ENCODE measurements at places on chromosomes 1 and 21. TPM values are rescaled to one million over a fixed set of nuclear protein-coding genes. Genes with fewer than 3 reads are reported as not detected.

- no peak for DNase-seq
These were observed 48.4 kb downstream of the MAGI3 start for GRCh38 chr1:113438505-113439276.

Gene MCL1
- total RNA-seq = 186 TPM

Gene DPT
- not detected for total RNA-seq

Gene TSSK3
- total RNA-seq = 0.88 TPM

Gene ZNF648
- total RNA-seq = not detected

DNA sequence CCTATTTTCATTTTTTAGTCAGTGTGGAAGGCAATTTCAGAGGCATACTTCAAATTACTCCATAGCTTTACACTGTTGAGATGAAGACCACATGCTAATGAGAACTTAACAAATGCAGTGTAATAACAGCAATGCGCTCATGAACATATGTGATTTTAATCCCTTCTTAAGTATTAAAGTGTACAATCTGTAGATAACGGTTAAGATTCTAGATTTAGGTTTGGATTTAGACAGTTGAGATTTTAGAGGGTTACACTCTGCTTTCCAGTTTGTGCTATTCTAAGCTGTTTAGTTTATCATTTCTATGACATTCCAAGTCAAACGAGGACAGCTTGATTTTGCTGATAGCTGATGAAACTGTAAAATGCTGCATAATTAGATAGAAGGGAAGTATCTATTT lies 257.8 kb upstream of the CHRM3 start:
- no peak for DNase-seq

DNA sequence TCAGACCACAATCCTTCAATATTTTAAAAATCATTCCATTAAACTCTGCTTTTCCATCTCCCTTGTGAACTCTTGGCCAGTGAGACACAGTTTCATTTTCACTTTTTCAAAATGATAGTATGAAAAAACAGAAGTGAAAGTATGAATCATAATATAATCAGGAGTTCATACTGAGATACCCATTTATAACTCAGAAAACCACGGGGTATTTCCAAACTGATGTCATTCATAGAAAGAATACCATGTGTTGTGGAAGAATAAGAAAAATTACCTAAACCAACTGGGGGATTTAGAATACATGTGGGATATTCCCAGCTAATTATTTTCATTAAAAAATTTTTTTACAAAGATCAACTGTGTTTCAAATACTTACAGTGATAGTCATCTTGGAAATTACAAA lies 149.9 kb downstream of the MRPL39 start:
- peak; percentile 74 for DNase-seq

GRCh38 chr1:163337631-163338030 lies 15.9 kb downstream of the NUF2 start:
- no peak for DNase-seq

Gene PCNT
- 40.8 TPM for total RNA-seq

GRCh38 chr1:212595787-212596714 lies 12.5 kb upstream of the ATF3 start:
- peak; percentile 79 for DNase-seq

DNA sequence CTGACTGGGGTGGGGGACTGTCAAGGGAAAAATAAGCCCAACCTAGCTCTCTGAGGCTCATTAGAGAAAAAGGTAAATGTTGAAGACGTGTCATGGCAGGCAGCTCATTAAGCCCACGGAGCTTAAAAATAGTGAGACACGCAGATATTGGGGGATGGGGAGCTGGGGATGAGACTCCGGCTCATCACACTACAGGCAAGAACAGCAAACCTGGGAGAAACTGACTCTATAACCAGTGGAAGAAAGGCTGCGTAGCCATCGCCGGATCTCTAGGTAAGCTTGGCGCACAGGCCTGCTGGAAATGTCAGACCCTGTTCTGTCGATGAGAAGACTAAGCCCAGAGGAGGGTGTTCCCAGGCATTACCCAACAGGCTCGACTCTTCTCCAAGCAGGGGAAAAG lies 78.0 kb downstream of the SYT2 start:
- no peak for DNase-seq

DNA sequence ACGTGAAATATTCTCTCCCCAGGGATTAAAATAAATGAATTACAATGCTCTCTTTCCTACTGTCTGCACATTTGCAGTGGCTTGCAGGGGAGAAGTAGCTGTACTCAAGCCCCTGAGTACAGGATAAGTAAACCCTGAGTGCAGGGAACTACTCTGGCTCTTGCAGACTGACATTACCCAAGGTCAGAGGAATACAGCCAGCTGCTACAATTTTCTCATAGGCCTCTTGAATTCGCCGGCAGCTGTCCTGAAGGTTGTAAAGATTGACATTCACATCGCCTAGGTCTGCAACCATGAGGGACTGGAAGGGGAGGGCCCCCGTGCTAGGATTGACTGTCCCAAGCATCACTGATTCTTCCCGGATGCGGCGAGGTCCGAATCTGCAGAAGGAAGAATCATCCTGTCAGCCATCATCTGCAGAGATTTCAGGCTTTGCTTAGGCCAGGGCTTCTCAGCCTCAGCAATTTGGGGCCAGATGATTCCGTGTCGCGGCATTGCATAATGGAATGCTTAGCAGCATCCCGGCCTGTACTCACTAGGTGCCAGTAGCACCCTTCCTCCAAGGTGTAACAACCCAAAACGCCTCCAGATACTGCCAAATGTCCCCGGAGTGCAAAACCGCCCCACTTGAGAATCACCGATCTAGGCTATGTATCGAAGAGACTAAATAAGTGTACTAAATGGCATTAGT lies 1.7 kb downstream of the AGMAT start:
- DNase-seq = no peak

Gene PLEKHG5
- total RNA-seq = 52.4 TPM

GRCh38 chr1:207944571-207944970 lies 33.6 kb upstream of the CD34 start:
- DNase-seq = no peak

DNA sequence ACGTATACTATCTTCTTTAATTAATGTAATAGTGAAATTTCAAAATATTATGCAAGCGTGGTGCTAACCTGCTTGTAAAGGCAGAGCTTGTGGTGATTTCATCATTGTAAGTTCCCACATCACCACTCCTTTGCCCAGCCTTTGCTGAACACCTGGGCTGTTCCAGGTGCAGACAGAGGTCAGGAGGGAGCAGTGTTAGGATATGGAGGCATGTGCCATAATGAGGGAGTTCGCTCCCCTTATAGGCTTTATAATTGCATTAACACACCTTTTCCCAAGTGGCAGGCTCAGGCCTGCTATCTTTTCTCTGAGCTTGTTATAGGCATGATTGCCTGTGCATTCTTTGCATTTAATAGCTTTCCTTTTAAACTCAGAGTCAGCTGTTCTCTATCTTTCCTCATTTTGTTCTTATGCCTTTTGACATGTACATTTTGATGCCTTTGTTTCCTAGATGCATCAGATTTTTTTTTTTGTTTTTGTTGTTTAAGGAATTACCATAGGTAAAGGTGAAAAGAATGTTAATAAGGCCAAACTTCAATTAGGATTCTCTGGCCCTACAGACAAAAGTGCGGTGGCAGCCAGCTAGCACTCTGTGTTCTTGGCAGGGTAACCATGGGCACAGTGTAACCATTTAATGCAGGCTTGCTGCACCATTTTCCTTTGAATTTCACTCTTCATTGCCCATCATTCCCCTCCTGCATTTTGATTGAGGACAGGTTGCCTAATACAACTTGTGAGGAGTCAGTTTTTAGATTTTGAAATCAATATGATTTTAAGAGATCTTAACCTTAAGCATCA lies 12.6 kb downstream of the NPL start:
- no peak for DNase-seq

Gene CFHR1
- 0.21 TPM for total RNA-seq

Gene TMCO4
- 15.8 TPM for total RNA-seq
